ENCODE measurements at places on chromosomes 7 and 10.

DNA sequence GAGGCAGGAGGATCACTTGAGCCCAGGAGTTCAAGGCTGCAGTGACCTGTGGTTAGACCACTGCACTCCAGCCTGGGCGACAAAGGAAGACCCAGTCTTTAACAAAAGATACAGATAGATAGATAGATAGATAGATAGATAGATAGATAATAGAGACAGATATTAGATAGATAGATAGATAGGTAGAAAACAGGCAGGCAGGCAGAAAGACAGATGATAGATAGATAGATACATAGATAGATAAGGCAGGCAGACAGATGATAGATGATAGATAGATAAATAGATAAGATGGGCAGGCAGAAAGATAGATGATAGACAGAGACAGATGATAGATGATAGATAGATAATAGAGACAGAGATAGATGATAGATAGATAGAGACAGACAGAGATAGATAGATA, 54.5 kb downstream of the TMEM130 start:
- DNase-seq: no peak

DNA sequence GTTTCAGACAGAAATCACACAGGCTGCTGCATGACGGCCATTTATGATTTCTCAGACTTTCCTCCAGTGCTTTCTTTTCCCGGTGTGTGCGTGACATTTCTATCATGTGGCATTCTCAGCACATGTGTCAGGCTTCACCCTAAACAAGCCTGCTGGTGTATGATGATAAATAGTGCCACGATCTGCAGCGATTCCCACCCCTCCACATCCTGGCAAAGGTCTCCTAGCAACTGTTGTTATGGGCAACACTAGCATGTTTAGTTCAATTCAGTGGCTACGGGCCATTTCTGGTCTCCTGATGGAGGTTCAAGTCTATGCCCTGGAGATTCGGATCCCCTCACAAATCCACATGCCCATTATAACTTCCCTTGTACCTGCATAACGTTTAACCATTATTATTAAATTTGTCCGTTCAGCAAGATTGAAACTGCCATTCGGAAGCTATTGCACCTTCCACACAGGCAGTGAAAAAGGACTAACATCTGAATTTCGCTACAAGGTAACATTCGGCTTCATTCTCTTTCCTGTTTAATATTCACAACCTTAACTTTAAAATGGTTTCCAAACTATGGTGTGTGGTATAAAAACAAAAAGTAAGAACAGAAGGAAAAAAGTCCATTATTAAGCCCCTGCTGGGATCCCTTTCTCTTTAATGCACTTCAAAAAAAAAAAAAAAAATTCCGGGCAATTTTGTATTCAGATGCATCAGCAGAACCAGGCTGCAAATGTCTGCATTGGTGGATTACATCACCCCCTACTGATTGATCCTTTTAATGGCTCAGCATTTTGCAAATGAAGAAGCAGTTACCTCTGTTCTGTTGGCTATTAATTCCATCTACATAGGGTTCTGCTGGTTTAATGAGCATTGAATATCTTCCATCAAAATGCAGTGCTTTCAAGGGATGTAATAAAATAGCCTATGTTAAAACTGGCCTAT, 90.2 kb downstream of the FRMD4A start:
- DNase-seq: no peak

DNA sequence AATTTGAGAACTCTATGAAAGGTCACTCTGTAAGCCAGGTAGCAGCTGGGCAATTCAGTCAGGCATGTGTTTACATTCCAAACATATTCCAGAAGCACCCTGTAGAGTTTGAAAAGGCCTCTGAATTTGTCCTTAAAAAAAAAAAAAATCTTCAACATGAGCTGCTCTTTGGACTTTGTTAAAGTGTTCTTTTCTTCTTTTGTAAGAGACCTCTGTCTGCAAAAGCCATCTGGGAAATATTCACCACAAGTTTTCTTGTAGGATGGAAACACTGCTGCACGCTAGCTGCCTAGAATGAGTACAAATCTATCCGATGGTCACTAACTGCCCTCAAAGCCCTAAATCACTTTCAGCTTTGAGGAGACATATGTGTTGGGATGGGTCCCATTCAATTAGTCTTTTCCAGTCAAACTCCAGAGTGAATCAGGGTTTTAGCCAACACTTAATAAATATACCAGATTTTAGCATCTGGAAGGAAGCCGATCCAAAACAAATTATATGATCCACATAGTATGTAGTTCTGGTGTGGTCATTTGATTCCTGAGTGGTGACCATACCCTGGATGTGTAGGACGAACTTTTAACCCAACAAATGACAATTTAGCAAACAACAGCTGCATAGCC, 85.9 kb downstream of the CD36 start:
- no peak for DNase-seq

- no peak for DNase-seq
These were observed 3.8 kb downstream of the PTER start for GRCh38 chr10:16440396-16441133.

- no peak for DNase-seq
These were observed 1.7 kb downstream of the CYP3A4 start for GRCh38 chr7:99782012-99782953.

DNA sequence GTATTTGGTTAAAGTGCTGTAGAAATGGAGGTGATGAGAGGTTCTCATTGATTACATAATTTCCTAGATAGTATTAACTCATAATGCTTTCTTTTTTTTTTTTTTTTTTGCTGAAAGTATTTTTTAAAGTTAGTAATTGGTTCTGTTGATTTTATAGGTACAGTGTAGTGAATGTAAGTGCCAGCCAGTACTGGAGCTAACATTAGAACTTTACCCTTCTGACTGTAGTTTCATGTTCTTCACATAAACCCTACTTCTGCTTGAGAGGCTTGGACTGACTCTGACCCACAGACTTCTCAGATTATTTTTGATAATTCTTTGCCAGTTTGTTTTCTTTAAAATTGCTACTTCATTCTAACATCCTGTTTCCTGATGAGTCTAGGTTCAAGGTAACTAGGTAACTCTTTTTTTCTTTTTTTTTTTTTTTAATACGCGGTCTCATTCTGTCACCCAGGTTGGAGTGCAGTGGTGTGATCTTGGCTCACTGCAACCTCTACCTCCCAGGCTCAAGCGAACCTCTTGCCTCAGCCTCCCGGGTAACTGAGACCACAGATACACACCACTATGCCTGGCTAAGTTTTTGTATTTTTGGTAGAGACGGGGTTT, 92.2 kb upstream of the OIT3 start:
- DNase-seq: peak; percentile 15

DNA sequence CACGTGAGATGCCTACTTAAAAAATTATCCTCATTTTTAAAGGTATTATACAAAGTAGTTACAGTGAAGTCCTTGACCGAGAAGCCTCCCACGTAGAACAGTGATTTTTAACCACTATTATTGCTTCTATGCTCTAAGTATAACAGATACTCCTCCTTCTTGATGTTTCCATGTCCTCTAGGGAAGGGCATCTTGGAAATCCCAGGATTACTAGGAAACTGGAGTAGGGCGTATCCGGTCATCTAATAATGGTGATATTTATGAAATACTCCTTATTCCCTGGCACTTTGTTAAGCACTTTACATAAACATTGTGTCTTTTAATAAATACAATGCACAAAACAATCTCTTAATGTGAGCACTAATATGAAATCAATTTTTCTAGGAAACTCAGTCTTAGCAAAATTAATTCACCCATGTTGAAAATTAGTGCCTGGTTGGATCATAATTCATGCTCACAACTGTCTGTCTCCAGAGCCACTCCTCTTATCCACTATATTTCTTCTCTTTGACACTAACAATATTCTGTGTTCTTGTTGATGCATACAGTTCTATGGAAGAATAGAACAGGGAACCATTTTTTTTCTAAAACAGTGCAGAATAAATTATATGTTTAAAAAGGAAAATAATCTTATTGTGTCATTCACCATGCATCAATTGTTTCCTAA, 128.6 kb upstream of the SEMA3E start:
- no peak for DNase-seq

- no peak for DNase-seq
These were observed 320.0 kb upstream of the C7orf33 start for GRCh38 chr7:148270576-148270975.

DNA sequence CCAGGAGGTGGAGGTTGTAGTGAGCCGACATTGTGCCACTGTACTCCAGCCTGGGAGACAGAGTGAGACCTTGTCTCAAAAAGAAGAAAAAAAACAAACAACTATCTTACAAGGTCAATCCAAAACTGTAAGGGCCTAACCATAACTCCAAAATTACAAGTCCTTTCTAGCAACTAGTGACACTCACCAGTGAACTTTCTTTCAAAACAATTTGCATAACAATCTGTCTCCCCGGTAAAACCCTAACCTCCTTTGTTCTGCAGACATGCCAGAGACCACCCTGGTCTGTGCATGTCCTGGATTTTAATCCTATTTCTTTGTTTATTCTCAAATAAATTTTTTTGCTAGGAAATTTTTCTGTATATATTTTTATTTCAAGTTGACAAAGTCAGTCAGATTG, 68.1 kb downstream of the EXOC6 start:
- DNase-seq: no peak

GRCh38 chr10:78685466-78686103, 383.2 kb upstream of the ZMIZ1 start:
- no peak for DNase-seq

- no peak for DNase-seq
These were observed 328 bp downstream of the ESYT2 start for GRCh38 chr7:158829021-158829341.
